ENCODE measurements at places on chromosomes 3 and 15. TPM values are rescaled to one million over a fixed set of nuclear protein-coding genes. Genes with fewer than 3 reads are reported as not detected.

DNA sequence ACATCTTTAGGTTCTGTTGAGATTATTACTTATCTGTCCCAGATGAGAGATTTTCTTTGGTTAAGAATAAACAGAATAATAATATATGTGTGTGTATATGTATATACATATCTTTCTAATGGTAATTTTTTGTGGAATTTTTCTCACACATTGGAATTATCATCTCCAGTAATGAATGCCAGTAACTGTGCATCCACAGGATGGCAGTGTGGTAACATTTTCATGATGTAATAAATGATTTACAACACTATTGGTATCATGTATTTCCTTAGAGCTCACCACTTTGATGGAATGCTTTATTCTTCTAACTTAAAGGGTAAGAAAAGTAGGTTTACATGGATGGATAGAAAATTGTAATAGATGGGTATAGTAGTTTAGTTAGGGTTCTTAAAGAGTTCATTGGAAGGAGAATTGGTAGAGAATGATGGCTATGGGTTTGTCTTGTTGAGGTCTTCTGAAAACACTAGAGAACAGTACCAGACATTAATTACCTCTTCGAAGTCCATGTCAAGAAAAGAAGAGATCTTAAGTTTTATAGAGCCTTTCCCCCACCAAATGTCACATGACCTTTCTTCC lies 78.1 kb downstream of the STT3B start:
- no peak for DNase-seq

GRCh38 chr3:18556503-18557135 lies 131.5 kb upstream of the SATB1 start:
- DNase-seq = no peak

DNA sequence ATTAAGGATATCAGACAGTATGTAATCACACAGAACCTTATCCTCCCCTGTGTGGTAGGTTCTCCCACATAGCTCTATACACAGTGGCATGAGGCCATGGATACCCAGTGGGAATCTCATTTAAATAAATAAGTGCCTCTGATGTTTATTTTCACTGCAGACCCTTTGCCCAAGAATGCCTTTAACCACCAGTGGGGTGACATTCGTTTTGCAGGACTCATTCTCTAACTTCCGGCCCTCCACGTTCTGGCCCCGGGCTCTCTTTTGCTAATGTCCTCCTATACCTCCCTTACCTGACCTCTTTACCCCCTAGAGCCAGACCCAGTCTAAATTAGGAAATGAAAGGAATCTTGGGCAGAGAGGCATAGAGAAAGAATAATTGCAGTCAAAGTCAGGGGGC lies 8.3 kb downstream of the CCDC80 start:
- no peak for DNase-seq

DNA sequence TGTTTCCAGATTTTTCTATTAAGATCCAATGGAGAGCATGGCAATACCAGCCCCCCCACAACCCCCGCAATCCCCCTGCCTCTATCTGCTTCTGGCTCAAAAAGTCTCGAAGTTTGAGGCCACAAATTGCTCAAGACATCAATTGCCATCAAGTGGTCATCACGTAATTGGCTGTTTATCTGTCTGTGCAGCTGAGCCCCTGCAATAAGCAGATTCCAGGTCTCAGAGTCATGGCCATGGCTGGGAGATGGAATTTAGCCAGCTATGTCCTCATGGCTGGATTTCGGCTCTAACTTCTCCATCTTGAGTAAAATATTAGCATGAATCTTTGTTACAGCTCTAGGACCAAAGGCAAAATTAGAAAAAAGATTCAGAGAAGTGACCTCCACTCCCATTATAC lies 22.7 kb downstream of the SSUH2 start:
- DNase-seq = no peak

Gene LOXL1
- 31.5 TPM for total RNA-seq

DNA sequence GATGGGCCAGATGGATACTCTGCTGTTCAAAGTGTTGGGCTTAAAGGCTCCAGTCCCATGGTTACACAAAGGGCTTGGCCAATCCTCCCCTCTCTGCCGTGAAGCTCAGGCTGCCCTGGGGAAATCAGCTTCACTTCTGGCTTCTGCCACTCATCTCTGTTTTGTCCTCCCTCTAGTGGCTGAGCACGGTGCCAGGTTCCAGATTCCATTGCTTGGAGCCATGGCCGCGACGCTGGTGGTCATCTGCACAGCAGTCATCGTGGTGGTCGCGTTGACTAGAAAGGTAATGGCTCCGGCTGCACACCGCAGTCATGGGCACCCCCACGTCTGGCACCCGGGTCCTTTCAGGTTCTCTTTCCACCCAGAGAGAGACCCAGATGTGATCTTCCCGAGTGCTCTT lies 5.6 kb downstream of the TIGIT start:
- DNase-seq = no peak

DNA sequence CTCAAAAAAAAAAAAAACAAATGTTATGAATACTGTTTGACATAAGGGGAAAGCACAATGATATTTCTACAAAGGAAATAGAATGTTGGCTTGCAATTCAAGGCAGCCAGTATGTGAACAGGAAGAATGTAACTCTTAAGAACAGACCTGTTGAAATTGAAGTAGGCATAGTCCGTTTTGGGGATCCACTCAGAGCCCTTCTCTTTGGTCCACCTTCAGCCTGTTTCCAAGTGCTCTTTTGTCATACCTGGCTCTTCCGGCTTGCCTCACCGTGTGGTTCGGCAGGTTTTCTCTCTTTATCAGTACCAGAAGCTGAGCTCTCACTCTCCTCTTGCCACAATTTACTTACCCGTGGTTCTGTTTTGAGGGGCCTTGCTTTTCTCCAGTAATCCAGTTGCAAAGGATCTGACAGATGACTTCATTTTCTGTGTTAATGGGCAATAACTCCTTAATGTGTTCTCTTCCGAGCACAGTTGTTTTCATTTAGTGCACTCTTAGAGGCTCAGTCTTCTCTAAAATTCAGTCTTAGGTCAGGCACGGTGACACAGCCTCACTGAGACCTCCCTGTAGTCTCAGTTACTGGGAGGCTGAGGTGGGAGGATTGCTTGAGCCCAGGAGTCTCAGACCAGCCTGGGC lies 6.7 kb downstream of the ABHD17C start:
- DNase-seq = no peak

- DNase-seq = no peak
These were observed 4.4 kb downstream of the DALRD3 start for GRCh38 chr3:49013738-49014660.

DNA sequence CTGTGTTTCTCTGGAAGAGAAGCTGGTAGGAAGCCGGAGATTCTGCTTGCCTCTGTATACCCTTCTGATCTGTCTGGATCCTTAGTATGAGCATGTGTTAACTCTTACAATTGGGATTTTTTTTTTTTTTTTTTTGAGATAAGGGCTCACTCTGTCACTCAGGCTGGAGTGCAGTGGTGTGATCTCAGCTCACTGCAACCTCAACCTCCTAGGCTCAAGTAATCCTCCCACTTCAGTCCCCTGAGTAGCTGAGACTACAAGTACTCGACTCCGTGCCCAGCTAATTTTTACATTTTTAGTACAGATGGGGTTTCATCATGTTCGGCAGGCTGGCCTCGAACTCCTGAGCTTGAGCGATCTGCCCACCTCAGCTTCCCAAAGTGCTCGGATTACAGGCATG lies 44.5 kb downstream of the RPN1 start:
- DNase-seq = no peak

Gene POLR2H
- total RNA-seq = 26.8 TPM
